Hepatocyte (in vitro differentiated cells): ENCODE measurements at places on chromosomes 12 and 14. TPM values are rescaled to one million over a fixed set of nuclear protein-coding genes. Genes with fewer than 3 reads are reported as not detected.

DNA sequence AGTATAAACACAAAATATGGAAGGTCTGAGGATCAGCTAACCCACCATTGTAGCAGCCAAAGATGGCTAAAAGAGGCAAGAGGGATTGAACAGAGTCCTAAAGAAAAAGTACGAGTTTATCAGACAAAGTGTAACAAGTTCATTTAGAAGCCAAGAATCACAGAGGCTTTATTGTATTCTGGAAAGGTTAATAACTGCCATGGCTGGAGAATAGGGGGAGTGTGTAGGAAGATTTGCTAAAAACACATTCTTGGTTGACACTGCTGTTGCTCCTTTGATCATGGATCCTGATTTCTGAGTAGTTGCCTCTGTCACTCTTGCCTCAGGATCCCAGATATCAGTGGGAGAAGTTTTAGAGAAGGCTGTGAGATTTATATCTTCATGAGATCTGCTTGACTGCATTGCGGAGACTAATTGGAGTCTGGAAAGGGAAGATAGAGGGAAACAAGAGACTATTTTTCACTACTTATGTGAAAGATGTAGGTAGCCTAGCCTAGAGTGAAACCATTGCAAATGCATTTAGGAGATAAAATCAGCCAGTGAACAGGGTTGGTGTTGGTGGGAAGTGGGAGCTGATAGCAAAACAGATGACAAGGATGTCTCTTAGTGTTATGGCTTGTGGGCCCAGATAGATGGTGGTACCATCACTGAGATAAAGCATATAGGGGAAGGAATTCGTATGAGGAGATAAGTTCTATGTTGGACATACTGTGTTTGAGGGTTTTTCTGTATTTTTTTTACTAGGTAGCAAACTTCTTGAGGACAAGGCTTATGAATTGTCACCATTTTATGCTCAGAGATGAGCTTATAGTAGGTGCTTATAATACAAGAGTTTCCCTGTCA is 402.9 kb upstream of the PDE3A start:
- H3K27me3 ChIP-seq = no peaks in the 10 kb centered on the region
- H3K36me3 ChIP-seq = no peaks in the 10 kb centered on the region
- peaks cover 16% of the 10 kb centered on the region for H3K4me1 ChIP-seq
- DNase-seq = no peak
- H3K27ac ChIP-seq = no peak overlapping the region

DNA sequence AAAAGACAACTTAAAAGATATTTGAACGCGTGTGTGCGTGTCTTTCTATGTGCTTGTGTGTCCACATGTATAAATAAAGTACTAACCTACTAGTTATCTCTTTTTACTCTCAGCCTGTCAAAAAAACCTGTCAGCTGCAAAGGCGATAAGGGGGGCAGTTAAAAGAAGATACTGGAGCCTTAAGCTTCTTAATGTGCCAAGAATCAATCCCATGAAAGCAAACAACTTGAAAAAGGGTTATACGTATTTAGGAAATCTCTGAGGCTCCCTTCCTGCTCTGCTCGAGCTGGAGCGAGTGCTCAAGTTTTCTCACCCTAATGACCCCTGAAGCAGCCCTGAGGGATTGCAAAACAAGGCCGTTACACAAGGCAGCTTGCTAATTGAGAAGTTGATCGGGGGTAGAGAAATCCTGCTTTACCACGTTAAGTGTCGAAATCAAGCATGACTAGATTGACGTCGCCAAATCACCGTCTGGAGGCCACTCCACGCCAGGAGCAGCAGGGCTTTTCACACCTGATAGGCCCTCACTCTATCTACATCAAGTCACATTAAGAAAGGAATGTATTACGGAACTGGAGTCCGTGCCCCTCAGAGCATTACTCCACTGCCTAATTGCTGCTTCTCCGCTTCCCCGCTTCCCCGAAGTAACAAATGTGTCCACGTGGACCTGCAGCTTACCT is 32.4 kb downstream of the LMO3 start:
- H3K4me3 ChIP-seq = no peak overlapping the region
- no peaks in the 10 kb centered on the region for H3K4me1 ChIP-seq
- no peaks in the 10 kb centered on the region for H3K27me3 ChIP-seq
- peak; percentile 30 for DNase-seq
- H3K27ac ChIP-seq = peak overlapping the region; percentile 14
- H3K36me3 ChIP-seq = no peaks in the 10 kb centered on the region

GRCh38 chr14:100450736-100451135 is 127.6 kb downstream of the SLC25A47 start:
- H3K4me3 ChIP-seq = no peak overlapping the region
- no peaks in the 10 kb centered on the region for H3K36me3 ChIP-seq
- H3K27me3 ChIP-seq = no peaks in the 10 kb centered on the region

DNA sequence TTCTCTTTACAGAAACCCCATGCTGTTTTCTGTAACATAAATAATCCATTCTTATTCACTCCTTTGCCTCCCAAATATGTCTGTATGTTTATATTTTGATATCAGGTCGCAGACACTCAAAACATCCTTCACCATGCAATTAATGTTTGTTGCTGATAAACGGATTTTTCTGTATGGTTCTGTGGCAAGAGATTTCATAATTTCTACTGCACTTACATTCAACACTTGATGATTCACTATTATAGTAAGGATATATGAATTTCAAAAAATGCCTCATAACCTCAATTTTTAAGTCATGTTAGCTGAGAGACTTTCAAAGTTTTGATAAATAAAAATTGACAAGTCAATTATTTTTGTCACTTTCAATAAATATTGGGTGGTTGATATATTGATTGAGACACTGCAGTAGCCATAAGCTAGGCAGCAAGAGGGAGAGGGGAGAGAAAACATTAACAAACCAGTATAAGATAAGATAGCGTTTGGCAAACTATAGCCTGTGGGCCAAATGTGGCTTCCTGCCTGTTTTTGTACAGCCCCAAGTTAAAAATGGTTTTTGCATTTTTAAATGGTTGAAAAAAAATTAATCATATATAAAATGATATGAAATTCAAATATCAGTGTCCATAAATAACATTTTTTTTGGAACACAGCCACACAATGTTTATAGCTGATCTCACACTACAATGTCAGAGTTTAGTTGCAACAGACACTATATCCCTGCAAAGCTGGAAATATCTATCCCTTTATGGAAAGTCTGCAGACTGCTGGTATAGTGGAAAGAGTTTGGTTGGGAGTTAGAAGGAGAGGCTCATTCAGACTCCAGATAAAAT is 18.3 kb downstream of the ALDH6A1 start:
- no peaks in the 10 kb centered on the region for H3K36me3 ChIP-seq
- no peak overlapping the region for H3K4me3 ChIP-seq
- H3K27me3 ChIP-seq = no peaks in the 10 kb centered on the region
- H3K4me1 ChIP-seq = no peaks in the 10 kb centered on the region

DNA sequence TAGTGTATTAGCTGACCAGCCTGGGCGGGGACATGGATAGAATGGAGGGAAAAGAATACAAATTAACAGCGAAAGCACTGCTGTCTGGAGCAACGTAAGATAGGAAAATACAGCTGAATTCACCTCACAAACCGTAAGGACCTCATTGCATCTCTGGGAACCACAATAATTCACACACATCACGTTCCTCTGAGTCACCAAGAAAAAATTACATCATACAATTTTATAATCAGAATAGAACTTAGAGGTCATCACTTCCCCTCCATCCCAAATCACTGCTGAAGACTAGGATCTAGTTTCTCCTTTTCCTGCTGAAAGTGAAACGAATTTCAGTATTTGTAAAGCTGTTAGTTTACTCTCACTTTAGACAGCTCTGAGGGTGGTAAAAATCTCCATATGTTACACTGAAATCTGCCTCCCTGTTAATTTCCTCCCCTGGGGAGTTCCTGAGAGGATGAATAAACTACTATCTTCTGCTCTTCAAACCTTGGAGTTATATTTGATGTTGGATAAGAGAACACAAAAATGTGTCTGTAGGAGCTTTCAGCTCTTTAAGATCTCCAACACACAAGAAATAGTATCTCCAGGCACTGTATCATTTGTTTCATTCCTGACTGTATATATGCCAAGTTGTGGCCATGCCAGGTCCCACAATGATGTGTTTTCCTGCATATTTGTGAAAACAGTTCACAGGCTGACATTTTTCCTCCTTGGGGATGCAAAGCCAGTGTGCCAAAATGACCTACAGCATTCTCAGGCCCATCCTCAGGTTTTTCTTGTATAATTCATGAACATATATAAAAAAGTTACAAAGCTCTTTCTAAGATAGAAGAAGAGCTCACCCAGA is 63.8 kb upstream of the SSTR1 start:
- no peak overlapping the region for H3K4me3 ChIP-seq
- no peaks in the 10 kb centered on the region for H3K36me3 ChIP-seq
- H3K27ac ChIP-seq = no peak overlapping the region
- no peaks in the 10 kb centered on the region for H3K27me3 ChIP-seq
- no peak for DNase-seq

DNA sequence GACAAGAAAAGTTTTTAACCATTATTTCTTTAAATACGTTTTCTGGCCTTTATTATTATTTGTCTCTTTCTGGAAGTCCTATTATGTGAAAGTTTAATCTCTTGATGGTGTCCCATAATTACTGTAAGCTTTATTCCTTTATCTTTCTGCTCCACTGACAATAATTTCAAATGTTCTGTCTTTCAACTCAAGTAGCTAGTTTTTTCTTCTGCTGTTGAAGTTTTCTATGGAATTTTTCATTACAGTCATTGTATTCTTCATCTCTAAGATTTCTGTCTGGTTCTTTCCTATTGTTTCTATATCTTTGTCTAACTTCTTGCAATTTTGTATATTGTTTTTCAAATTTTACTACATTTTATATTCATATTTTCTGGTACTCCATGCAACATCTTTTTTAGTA is 173.6 kb upstream of the MGAT4C start:
- no peak overlapping the region for H3K4me3 ChIP-seq
- DNase-seq = no peak
- H3K27me3 ChIP-seq = no peaks in the 10 kb centered on the region
- H3K27ac ChIP-seq = no peak overlapping the region
- H3K36me3 ChIP-seq = no peaks in the 10 kb centered on the region

- no peaks in the 10 kb centered on the region for H3K36me3 ChIP-seq
- H3K27ac ChIP-seq = no peak overlapping the region
- no peak for DNase-seq
- H3K4me1 ChIP-seq = peaks cover 21% of the 10 kb centered on the region
Measured at GRCh38 chr14:99314623-99315022, 42.6 kb upstream of the BCL11B start.

The IQSEC3 gene
- 0.36 and 0.70 TPM in 2 replicates for total RNA-seq

GRCh38 chr12:76241371-76241770 is 106.8 kb downstream of the BBS10 start:
- DNase-seq = no peak
- no peak overlapping the region for H3K27ac ChIP-seq
- no peaks in the 10 kb centered on the region for H3K27me3 ChIP-seq
- no peaks in the 10 kb centered on the region for H3K36me3 ChIP-seq
- no peak overlapping the region for H3K4me3 ChIP-seq

- H3K4me1 ChIP-seq = no peaks in the 10 kb centered on the region
- peak overlapping the region; percentile 70 for H3K27ac ChIP-seq
- DNase-seq = peak; percentile 50
- H3K36me3 ChIP-seq = no peaks in the 10 kb centered on the region
Measured at GRCh38 chr14:55976219-55976618, 142.0 kb upstream of the PELI2 start.

The LIN7A gene
- total RNA-seq = 9.9 and 11.8 TPM in 2 replicates

DNA sequence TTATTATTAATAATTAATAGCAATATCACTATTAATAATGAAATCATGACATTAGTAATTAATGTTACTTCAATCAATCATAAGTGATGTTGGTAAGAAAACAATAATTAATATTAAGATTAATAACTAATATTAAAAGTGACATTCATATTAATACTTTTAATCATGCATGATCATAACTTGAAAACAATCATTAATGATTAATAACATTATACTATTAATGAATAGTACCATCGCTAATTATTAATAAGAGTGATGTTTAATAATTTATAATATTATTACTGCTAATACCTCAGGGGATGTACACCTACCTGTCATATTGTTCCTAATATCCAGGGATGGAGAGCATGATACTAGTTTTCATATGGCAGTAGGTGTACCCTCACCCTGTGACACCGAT is 10.0 kb upstream of the CLEC6A start:
- no peaks in the 10 kb centered on the region for H3K36me3 ChIP-seq
- H3K27ac ChIP-seq = no peak overlapping the region
- DNase-seq = no peak
- H3K4me3 ChIP-seq = no peak overlapping the region

The SPIC gene
- total RNA-seq = not detected in 2 replicates

GRCh38 chr14:27366596-27366995 is 768.8 kb upstream of the NOVA1 start:
- H3K36me3 ChIP-seq = no peaks in the 10 kb centered on the region
- no peak overlapping the region for H3K4me3 ChIP-seq
- no peak overlapping the region for H3K27ac ChIP-seq
- DNase-seq = no peak
- H3K4me1 ChIP-seq = no peaks in the 10 kb centered on the region
- H3K27me3 ChIP-seq = no peaks in the 10 kb centered on the region

DNA sequence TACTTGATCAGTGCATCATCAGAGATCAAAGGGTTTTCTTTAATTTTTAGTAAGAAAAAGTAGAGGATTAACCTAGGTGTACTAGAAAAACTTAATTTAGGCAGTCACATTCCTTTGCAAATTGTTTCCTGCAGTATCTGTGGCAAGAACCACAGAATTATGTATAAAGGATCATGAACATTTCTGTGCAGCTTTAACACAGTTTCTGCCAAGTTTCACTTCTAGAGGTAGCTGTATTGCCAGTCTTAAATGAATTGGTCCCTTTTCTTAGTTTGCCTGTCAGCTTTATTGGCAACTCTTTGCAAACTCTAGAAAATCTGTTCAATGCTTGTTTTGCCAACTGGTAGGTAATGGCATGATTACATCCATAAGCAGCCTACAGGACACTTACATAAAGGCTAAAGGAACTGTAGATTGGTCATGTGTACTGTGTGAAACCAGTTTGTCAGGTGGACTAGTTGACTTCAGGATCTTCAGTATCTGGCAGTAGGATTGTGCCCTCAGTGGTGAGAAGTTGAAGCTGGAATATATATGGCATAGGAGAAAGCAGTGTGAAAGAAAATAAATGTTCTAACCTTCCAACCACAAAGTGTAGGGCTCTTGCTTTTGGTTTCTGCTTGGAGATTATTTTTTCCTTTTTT is 75.9 kb downstream of the TTLL5 start:
- no peaks in the 10 kb centered on the region for H3K4me1 ChIP-seq
- no peak overlapping the region for H3K27ac ChIP-seq
- DNase-seq = no peak
- H3K36me3 ChIP-seq = no peaks in the 10 kb centered on the region
